ENCODE measurements at places on chromosomes 1 and 21.
A peak's percentile ranks its signal among the peaks of the same experiment; 100 is the strongest.

GRCh38 chr1:8423692-8424538 lies 106.0 kb downstream of the SLC45A1 start:
- DNase-seq, result peak; percentile 92

GRCh38 chr1:109184687-109185086 lies 29.0 kb upstream of the SARS1 start:
- DNase-seq, result peak; percentile 86

DNA sequence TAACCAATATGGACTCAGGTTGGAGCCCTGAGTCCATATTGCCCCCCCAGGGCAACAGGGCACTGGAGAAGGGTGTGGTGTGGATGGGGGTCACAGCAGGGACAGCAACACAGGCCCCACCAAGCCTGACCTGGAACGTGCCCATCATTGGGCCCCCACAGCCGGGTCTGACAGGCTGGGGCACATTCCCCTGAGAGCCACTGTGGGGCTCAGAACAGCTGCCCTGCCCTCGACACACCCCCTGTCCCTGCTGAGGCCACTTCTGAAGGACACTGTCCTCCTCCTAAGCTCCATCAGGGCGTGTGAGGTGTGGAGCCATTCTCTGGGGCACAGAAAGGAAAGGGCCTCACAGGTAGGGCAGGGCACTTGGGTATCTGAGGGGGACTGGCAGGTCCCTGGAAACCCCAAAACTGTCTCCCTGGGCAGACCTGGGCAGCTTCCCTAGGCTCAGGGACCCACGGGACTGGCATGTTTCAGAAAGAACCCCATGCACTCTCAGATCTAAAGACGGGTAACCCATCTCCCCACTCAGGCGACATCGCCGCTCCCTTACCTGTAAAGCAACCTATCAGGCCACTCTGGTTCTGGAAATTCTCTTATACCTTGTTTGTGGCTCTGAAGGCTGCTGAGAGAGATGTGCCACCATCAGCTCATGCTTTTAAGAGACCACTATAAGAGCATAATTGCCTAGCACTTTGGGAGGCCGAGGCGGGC lies 95.5 kb downstream of the DMRTB1 start:
- DNase-seq, result no peak

GRCh38 chr1:29836651-29837646 lies 600.6 kb downstream of the PTPRU start:
- no peak for DNase-seq

DNA sequence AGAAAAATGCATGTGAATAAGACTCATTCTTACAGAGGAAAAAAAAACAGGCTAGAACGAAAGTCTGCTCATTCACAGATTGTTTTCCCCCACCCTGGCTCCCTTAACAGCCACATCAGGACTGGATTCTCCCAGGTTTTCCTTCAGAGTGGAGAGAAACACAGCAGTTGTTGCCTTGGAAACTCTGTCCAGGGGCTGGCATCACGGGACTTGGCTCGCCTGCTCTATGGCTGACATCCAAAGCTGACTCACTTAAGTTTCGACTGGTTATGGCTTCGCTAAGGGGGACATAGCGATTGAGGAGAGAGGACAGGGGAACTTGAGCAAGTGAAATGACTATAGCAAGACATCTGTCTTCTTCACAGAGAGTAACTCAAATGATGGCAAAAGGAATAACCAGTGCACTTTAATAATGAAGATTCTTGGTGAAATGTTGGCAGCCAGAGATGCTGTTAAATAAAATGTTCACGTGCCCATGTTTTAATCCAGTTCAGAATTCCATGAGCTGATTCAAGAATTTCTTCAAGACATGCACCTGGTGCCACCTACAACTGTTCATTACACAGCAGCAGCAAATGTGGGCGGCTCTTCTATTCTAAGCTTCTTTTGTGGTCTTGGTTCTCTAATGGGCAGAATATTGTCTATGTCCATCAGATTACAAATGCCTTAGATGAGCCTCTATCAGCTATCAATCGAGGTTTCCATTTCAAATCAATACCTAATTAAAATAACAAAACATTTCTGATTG lies 21.8 kb downstream of the MIS18A start:
- peak; percentile 60 for DNase-seq

DNA sequence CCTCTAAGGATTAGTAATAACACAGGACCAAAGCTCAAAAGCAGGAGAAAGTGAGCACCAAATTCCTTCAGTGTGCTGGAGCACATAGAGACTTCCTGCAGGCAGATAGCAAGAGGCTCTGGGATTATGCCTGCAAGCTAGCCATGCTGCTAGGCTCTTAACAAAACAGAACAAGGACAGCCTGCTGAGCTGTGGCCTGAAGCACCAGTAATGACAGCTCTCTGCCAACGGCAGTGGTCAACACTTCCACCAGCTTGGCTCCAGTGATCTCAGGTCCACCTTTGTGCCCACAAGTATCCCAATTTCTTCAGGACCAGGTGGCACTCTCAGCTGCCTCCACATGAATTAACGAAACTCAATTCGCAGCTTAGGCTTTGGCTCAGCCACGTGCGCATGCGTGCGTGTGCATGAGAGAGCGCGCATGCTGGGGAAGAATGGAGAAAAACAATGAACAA lies 64.2 kb downstream of the SLC45A1 start:
- DNase-seq, result no peak

- DNase-seq, result no peak
Measured at GRCh38 chr1:85359874-85360721, 83.7 kb upstream of the BCL10 start.

DNA sequence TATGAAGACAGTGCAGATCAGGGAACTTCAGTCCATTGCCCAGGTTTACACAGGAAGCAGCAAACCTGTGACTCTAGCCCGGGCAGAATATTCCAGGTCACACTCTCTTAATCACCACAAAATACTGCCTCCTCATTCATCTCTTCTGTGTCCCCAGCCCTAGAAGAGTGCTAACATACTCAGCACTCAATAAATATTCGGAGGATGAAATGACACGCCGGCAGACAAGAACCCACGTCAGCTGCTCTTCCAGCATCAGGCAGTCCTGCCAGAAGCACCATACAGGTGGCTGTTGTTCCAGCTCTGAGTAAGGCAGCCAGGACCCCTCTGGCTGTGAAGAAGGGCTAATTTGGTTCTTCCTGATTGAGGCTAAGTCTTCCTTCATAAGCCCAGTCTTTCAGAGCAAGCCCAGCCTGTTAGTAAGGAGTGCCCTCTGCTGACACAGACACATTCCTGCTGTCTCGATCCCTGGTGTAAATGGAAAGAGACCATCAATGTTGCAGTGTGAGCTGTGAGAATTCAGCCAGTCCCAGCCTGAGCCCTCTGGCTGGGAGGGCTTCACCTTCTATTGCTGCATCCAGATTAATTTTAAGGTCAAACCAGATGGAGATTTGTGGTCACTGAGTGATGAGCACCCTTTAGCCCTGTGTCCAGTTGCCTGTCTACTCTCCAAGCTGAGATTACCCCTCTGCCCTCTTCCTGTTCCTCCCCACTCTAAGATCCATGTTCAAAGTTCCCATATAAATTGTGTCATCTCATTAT lies 45.0 kb upstream of the KIRREL1 start:
- DNase-seq, result no peak

- DNase-seq, result no peak
Measured at GRCh38 chr1:181095763-181096184, 7.3 kb downstream of the IER5 start.

GRCh38 chr1:229563241-229563640 lies 4.7 kb upstream of the ABCB10 start:
- DNase-seq, result peak; percentile 36

- no peak for DNase-seq
Measured at GRCh38 chr1:12161662-12162458, 4.9 kb upstream of the TNFRSF1B start.

DNA sequence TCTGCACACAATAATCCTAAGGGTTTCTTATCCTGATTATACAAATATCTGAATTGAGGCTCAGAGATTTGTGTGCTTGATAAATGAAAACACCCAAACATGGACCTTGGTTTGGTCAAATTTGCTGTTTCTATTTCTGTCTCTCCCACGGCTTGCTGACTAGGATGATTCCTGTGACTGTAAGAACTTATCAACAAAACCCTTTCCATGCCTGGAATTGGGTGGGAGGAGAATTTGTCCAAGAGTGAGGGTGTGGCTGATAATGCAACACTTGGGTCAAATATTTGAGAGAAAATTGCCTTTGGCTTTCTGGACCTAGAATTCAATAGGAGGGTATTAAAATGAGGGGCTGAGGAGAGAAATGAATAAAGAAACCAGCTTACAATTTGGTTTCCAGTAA lies 48.0 kb downstream of the RHBG start:
- DNase-seq, result no peak

GRCh38 chr1:27992276-27992675 lies 32.5 kb downstream of the XKR8 start:
- DNase-seq, result no peak

- DNase-seq, result peak; percentile 92
Measured at GRCh38 chr1:94819945-94820746, at the start of gene SLC44A3. TSS of gene SLC44A3 (plus strand) at chr1:94820357. CDS start at chr1:94820452, 95 bp downstream.

- no peak for DNase-seq
Measured at GRCh38 chr1:119294722-119295121, 73.9 kb upstream of the HAO2 start.

GRCh38 chr1:110393691-110394492 lies 3.1 kb upstream of the SLC16A4 start:
- no peak for DNase-seq

GRCh38 chr1:212256369-212256768 lies 28.8 kb upstream of the PPP2R5A start:
- no peak for DNase-seq

GRCh38 chr1:115227346-115228082 lies 110.5 kb downstream of the NGF start:
- no peak for DNase-seq

Data from upper lobe of left lung (tissue), 6 donors.